Globus pallidus (tissue), 1 donor: ENCODE measurements at places on chromosomes 5 and 9.

DNA sequence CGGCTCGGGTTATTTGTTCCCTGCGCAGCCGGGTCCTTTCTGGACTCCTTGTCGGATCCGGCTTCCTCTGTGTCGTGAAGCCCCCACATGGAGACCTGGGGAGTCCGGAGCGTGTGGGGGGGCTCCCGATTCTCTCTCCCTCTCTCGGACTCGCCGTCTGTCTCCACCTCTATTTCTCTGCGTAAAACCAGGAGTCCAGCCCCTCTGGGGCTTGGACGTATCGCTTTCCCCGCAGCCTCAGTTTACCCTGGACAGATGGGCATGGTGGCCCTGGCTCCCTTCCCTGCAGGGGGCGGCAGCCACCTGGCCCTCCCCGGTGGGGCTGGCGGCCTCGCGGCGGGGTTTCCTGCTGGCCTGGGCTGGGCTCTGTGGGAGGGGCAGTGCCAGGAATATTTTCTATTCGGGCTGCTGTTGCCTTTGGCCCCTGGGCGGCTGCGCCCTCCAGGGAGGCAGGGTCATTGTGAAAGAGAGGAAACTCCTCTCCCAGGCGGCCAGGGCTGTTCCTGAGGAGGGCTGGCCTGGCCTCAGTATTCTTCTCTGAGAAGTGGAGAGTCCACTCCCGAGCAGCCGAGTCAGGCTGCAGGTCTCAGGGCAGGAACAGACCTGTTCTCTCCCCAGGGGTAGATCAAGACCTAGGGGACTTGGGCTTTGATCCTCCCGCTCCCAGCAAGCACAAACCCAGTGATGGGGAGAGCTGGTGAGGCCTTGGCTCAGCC, 665 bp downstream of the ASS1 start:
- no peak for DNase-seq

- DNase-seq, result no peak
Measured at GRCh38 chr5:113161806-113162205, 185.2 kb downstream of the DCP2 start.

- DNase-seq, result no peak
Measured at GRCh38 chr9:93859431-93860215, 95.5 kb downstream of the BARX1 start.

DNA sequence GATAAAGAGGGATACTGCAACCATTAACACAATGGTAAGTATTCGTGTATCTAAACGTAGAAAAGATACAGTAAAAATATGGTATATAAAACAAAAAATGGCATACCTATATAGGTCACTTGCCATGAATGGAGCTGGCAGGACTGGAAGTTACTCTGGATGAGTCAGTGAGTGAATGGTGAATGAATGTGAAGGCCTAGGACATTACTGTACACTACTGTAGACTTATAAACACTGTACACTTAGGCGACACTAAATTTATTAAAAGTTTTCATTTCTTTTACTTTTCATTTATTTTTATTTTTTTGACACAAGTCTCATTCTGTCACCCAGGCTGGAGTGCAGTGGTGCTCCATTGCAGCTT, 14.1 kb downstream of the TDRD7 start:
- DNase-seq, result no peak

DNA sequence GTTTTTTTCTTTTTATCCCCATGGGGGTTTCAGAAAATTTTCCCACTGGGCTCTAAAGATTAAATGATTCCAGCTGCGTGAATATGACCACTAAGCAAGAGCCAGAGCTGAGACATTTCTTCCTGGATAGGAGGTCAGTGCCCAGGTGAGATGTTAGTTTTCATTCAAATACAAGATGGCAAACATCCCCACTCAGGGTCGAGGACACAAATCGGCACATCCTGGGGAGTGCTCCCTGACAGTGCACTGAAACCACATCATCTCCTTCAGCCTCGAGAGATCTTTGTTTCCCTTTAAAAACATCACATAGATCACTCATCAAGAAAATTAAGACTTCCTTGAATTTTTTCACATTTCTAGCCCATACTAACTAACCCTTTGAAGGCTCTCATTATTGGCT, 273.2 kb upstream of the PANK3 start:
- no peak for DNase-seq

DNA sequence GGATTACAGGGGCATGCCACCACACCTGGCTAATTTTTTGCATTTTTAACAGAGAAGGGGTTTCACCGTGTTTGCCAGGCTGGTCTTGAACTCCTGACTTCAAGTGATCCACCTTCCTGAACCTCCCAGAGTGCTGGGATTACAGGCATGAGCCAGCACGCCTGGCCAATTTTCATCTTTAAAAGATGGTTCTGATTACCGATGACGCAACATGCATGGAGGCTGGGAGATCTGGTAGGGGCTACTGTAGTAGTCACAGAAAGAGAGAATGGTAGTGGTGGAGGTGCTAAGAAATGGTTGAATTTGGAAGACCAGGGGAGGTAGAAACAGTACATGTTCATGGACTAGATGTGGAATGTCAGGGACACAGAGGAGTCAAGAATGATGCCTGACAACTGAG, 22.4 kb upstream of the RETREG1 start:
- no peak for DNase-seq

GRCh38 chr9:30140407-30140806, 2244.0 kb upstream of the ACO1 start:
- DNase-seq, result no peak

DNA sequence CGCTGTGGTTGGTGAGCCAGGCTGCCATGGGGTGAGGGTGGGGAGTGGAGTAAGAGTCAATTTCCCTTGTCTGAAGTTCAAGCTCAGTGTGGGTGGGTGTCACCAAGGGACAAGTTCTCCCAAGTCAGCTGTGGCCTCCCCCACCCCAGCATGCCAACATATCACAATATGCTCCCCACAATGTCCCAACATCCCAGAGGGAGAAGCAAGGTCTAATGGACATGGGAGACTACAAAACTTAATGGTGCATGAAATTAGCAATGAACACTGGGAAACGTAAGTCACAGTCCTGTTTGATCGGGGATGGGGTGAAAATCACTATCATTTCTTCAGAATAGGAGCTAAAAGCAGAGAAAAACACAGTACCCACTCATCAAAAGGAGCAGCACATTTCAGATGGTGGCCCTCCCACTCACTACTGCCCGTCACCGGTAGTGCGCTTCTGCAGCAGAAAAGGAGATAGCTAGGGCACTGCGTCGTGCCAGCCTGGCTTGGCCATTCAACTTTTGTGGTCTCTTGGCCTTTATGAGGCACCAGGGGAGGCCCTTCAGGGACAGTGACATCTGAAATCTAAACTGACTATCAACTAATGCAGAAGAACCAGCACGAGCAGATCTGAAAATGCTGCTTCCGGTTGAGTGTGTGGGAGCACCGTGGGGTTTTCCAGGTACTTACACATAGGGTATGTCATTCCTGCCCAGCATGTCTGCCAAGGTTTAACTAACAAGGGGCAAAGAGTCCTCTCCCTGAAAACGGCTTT, 20.5 kb upstream of the NDFIP1 start:
- DNase-seq, result no peak

DNA sequence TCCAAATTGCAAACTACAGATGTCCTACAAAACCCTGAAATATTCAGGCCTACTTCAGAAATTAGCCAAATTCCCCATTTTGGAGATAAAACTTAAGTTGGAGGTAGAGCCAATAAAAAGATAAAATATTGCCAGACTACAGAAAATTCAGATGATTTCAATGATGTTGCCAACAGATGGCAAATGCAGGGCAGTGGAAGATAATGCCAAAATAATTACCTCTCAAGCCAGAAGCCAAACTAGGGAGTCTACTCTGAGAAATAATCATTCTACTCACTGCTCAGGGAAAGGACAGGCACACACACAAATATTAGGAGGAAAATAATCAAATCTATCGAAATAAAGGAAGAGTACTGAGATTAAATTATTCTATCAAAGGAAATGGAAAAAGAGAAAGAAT, 347.5 kb upstream of the CCNG1 start:
- no peak for DNase-seq

GRCh38 chr5:12615141-12615820, 711.0 kb upstream of the CTNND2 start:
- DNase-seq, result no peak

DNA sequence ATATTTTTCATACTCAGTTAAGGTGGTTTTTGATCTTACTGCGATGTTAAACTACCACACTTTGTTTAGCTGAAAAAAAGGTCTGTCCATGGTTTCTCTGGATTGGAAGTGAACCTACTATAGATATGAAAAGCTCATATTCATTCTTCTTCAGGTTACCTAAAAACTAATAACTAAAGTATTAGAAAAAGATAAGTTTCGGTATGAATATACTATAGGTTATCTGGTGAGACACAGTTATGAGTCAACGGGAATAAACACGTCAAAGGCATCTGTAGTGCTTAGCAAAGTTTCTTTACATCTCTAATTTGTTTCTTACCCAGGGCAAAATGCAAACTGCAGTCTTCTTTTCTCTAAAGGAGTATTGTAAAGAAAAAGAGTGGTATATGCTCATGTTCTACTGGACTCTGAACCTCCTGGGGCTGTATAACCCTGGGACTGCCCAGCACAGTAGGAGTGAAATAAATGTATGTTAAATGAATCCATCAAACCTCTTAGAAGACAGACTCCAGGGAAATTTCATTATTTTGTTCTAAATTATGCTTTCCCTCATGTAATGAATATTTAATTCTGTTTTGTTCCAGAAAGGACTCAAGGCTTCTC, 521.9 kb downstream of the PDE4D start:
- no peak for DNase-seq

DNA sequence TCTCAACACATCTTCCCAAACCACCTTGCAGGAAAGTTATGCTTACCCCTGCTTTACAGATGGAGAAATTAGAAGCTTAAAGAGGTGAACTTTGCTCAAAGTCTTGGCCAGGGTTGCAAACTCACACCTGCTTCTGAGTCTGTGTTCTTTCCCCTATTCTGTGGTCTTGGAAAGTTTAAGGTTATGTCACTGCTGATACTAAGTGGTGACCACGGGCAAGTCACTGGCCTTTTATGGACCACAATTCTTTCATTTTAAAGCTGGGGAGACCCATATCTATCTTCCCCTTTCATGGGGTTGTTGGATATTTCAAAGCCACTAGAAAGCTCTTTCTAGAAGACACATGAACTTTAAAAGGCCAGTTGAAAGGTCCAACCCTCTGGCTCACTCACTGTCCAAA, 95.4 kb upstream of the KLF4 start:
- DNase-seq, result no peak

DNA sequence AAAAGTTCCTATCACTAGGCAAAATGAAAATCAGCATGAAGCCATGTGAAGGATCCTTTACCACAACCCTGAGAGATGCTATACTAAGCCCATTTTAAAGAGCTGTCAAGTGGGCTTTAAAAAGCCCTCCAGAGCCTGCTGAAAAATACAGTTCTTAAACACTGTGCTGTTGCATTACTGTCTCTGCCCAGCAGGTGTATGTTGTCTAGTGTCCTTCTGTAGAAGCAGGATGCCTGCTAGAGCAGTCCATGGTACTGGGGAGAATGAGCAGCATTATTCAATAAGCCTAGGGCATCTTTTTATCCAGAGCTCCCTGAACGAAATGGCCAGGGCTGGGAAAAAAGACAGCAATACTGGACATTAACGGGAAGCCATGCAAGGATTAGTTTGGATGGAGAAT, 126.2 kb upstream of the PLCXD3 start:
- no peak for DNase-seq

GRCh38 chr5:156019571-156020180, 307.3 kb upstream of the SGCD start:
- no peak for DNase-seq

DNA sequence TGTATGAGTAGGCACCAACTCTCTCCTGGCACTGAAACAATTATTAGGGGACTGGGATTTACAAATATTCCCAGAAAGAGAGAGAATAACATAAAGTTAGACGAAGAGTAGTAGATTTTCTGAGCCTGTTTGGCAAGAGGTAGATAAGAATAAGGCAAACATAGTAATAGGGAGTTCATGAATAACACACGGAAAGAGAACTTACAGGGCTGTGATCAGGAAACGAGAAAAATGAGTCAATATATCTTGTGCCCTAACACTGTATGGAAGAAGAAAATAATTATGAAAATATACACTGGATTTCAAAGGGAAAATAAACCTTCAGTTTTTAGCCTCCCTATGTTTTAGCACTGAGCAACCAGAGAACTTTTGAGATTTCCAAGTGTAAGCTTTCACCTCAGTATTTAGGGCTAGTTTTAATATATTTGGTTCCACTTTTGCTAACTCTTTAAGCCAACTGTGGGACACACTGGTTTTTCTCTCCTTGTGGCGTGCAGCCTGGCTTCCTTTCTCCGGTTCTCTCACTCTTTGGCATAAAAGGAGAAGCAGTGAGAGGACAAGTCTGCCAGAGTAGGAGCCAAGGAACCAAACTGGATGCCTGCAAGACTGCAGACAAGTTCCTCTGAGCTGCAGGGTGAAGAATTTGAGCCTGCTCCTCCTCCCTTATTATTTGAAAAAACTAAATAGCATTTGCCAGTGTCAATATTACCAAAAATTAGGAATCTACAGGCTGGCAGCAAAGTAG, 6.6 kb upstream of the KCNN2 start:
- no peak for DNase-seq

DNA sequence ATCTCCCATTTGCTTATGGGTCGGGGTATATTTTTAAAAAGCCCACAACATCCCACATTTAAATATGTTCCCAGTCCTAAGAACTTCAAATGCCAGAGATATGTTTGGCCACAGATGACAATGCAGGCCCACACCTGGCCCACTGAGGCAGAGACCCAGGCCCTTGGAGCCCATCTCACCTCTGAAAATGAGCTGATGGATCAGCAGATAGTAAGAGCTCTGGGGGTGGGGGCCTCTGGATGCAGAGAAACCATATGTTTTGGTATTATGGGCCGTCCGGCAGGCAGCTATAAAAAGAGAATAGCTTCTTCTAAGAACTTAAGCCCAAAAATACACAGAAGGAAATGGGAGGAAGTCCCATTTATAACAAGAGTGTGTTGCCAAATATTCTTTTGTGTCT, 256.0 kb downstream of the GRIA1 start:
- peak; percentile 16 for DNase-seq

- DNase-seq, result no peak
Measured at GRCh38 chr5:51652980-51653379, 269.7 kb downstream of the ISL1 start.

GRCh38 chr5:53820119-53820801, 259.8 kb downstream of the NDUFS4 start:
- no peak for DNase-seq

DNA sequence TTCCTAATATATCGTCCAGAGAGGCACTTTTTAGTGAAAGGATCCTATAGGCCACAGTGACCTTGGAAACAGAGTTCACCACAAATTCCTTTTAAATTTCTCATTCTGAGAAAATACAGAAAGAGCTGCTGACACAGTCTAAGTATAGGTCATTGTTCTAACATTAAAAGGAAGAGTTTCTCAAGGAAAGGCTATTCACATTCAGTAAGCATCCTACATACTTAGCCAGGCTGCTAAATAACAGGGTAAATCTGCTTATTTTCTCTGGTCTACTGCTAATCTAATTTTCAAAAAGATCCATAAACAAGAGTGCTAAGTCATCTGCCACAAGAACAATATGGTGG, 313.7 kb downstream of the PDE4D start:
- no peak for DNase-seq

- DNase-seq, result no peak
Measured at GRCh38 chr5:174501461-174502069, 222.8 kb upstream of the MSX2 start.
